NCI-H69 (cell line): ENCODE measurements at places on chromosomes 6 and 20.

DNA sequence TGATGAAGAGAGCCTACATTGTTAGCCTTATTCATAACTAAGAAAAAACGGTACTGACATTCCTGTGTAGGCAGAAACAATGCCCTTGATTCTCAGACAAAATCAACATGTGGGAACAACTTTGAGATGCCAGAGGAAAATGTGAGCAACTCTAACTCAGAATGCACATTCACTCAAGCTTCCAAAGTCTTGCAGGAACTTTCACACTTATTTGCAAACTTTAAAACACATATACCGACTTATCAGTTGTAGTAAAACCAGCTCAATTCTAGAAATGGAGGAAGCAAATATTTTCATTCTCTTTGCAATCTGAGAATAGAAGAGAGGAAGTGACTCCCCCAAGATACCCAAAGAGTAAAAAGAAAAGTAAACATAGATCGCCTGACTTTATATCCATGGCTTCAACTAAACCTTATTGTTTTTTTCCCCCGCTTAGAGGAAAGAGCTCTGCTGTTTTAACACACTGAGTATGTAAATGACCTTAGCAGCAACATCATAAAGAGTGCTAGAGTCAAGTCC, 117.6 kb downstream of the EPB41L2 start:
- DNase-seq, result no peak

DNA sequence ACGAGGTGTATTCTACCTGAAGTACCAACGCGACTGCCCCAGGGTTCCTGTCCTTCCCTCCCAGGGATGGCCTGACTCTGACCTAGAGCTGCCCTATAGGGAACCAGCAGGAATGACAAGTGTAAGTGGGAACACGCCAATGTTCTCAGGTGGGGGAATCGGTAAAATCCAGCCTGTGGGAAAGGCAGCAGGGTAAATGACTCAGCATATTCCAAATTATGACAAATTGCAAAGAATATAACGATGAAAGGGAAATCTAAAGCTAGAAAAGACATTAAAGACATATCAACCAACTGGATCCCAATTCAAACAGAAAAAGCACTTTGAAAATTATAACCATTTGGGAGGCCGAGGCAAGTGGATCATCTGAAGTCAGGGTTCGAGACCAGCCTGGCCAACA, 41.8 kb downstream of the KIF16B start:
- no peak for DNase-seq

- DNase-seq, result no peak
Measured at GRCh38 chr20:8971669-8972316, 97.1 kb upstream of the PLCB4 start.

- peak; percentile 45 for DNase-seq
Measured at GRCh38 chr6:18388271-18388670, 1.1 kb downstream of the RNF144B start.

- DNase-seq, result no peak
Measured at GRCh38 chr6:123629258-123629941, 7.3 kb downstream of the TRDN start.

DNA sequence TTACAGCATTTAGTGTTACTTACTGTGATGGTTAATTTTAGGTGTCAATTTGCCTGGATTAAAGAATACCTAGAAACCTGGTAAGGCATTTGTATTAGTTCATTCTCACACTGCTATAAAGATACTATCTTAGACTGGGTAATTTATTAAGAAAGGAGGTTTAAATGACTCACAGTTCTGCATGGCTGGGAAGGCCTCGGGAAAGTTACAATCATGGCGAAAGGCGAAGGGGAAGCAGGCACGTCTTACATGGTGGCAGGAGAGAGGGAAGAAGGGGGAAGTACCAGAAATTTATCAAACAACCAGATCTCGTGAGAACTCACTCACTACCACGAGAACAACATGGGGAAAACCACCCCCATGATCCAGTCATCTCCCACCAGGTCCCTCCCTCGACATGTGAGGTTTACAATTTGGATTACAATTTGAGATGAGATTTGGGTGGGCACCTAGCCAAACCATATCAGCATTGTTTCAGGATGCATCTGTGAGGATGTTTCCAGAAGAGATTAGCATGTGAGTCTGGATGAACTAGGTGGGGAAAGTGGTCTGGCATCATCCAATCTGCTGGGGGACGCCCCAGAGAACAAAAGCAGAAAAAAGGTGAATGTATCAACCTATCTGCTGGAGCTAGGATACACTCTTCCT, 76.8 kb downstream of the MKKS start:
- DNase-seq, result no peak

GRCh38 chr6:33600761-33601160, 20.4 kb upstream of the ITPR3 start:
- no peak for DNase-seq

DNA sequence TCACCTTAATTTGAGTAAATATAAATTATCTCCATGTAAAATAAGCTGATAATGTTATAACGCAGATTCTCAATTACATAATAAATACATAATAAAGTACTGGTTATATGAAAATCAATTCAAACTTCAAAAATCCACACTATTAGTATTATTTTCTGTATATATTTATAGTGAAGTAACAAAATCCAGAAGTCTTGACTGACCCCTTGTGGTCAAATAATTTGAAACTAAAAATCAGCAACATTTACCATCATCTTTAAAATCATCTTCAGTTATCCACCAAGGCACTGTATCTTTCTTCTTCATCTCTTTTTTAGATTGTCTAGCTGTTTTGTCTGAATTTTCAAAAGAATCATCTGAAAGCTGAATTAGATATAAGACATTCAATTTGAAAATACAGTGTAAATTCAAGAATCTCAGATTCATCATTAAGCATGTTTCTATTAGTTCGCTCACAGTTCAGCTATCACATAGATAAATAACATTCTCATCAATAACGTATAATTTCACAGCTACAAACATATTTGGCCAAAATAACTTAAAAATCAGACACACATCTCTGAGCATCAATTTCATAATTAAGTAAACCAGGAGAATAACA, 6.5 kb downstream of the CEP162 start:
- peak; percentile 47 for DNase-seq

DNA sequence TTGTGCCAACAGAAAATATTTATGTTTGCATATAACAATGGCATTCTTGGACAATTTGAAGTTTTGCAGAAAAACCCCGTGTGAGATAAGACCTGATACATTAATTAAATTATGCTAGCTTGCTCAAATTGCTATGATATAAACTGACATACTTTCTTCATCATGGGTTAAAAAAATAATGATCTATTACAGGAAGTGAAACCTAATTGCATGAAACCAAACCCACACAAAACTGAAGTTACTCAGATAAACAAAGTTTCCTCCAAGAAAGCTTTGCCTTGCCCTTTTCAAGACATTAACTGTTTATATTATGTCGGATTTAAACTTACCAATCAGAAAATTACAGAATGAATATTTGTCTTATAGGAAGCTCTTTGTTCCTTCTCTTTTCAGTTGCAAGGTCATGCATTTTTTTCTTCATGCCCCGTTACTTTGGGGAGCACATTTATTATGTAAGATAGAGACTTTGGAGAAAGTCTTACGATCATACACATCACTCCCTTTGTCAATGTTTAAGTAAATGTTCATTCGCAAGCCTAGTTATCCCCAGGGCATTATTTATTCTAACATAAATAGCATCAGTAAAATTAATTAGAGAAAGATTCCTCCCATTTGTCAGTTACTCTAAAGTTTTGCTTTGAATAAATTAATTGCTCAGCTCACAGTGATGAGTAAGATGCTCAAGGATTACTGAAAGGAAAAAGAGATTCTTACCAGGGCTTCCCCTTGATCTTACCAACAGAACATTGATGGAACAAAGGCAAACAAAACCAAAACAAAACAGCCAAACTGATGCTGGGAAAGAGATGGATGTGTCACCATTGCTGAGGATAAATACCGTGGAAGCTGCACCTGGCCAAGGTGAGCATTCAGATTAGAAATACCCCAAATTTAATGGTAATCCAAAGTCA, 14.8 kb upstream of the TMEM244 start:
- no peak for DNase-seq

GRCh38 chr6:25922301-25922700, 8.2 kb downstream of the SLC17A2 start:
- no peak for DNase-seq

DNA sequence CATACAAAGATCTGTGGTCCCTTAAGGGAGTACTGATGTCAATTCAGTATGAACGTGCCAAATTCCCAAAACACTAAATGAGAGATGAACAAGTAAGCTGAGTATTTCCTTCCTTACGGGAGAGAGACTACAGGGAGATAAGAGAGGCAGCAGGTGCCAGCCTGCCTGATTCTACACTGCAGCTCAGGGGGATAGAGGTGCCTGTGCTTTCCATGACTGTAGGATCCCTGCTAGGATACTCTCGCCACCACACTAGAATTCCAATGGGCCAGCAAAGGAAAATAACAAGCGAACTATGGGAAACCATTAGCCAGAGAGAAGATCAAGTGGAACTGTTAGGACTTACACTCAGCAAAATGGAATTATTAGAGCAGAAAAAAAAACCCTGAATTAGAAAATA, 198.5 kb upstream of the BTBD3 start:
- peak; percentile 53 for DNase-seq

DNA sequence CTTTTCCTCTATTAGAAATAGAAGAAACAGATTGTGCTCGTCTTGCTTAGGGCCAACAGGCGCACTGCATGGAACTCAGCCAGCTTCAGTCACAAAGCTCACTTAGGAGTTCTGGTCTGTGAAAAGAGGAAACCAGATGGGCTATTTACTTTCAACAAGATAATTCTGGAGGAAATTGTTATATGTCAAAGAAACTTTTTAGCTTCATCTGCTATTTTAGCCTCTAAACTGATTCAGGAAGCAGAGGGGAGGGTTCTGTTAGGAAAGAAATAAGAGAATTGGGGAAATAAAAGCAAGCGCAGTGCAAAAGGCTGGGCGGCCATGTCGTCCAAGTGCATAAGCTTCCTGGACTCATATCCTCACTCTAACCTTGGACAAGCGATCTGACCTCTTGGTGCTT, 21.3 kb downstream of the PRKN start:
- DNase-seq, result peak; percentile 91

- no peak for DNase-seq
Measured at GRCh38 chr20:15740046-15740775, 833.0 kb downstream of the KIF16B start.

DNA sequence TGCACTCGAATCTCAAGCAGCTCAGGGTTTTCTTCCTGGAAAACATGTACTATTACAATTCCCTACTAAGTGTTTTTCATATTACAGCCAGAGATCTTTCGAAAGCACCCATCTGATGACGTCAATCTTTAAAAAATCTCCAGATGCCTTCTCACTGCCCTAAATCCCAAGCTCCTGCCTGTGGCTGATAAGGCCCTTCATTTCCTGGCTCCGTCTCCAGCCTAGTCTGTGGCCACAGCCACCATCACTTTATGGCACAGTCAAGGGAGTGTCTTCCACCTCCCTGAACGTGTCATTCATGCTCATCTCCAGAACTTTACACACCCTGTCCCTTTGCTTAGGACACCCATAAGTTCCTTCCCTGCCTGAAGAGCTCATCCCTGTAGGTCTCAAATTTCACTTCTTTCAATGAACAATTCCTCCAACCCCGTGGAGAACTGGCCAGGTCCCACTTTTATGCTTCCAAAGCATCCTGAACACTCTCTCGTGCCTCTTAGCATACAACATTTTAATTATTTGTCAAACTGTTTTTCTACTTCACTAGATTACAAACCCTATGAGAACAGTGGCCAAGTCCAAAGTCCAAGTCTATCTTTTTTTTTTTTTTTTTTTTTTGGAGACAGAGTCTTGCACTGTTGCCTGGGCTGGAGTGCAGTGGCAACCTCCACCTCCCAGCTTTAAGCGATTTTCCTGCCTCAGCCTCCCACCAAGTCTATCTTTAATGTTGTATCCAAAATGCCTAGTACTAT, 106.1 kb upstream of the AGPAT4 start:
- no peak for DNase-seq

- DNase-seq, result no peak
Measured at GRCh38 chr6:113103634-113104361, 753.3 kb upstream of the MARCKS start.

DNA sequence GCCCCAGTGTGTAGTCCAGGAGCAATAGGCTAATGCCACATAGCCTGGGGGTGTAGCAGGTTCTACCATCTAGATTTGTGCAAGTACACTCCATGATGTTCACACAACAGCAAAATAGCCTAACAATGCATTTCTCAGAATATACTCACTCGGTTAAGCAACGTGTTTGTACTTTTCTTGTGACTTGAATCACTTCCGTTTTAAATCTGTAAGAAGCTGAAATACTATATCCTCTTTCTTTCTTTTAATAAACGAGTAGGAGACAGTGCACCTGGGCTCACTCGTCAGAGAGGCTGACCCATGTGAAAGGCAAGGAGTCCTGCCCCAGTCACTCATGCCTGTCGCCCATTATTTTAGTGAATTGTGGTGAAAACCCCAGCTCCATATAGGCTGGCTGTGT, 201.6 kb downstream of the FOXA2 start:
- peak; percentile 65 for DNase-seq

DNA sequence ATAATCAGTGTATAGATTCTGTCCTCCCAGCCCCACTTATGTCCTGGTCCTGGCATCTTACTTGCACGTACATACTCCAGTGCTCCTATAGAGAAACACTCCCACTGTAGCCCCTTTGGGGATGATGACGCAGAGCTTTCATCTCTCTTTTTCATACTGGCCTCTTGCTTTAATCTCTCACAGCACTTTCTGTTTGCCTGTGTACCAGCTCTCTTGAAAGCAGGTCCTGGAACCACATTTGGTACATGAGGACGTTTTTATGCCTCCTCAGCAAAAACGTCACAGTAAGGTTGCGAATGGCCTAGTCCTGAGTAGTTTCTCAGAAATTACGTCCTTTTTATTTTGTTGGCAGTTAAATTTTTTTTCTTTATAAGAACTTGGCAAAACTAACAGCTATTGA, 10.8 kb downstream of the L3MBTL3 start:
- no peak for DNase-seq

GRCh38 chr20:2335096-2335870, 39.5 kb downstream of the TGM3 start:
- no peak for DNase-seq

GRCh38 chr6:29516108-29516507, 28.4 kb upstream of the MAS1L start:
- DNase-seq, result peak; percentile 6

DNA sequence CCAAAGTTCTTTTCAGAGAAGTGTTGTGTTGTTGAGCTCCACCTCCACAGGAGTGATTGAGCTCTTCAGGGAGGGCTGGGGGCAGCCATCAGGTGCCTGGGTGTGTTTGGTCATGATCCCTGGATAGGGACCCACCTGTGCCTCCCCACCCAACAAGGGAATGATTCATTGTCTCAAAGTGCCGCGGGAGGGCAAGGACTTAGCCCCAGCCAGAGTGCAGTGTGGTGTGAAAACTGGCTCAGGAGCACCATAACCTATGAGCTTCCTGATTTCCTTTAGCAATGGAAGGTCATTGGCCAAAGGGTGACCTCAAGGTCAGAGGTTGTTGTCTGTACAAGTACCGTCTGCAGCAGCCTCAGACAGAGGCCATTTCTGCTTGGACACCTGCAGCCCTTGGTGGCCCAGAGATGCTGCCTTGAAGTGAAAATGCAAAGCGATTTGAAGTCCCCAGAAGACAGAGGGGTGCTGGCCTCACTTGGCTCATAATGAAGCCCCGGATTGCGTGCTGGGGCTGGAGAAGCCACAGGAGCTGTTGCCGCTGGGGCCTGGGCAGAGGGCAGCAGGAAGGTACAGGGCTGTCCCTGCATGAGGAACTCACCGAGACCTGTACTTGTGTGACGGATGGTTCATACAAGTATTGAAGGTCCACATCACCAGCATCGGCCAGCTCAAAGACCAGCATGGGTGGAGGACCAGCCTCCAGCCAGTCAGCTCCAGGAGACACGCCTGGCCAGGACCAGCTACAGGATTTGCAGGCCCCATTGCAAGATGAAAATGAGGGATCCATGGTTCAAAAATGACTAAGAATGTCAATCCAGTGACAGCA, 100.6 kb upstream of the DUSP22 start:
- DNase-seq, result no peak

- DNase-seq, result no peak
Measured at GRCh38 chr6:111837007-111837406, 36.2 kb downstream of the FYN start.
